ENCODE measurements at places on chromosomes 12 and 14.

DNA sequence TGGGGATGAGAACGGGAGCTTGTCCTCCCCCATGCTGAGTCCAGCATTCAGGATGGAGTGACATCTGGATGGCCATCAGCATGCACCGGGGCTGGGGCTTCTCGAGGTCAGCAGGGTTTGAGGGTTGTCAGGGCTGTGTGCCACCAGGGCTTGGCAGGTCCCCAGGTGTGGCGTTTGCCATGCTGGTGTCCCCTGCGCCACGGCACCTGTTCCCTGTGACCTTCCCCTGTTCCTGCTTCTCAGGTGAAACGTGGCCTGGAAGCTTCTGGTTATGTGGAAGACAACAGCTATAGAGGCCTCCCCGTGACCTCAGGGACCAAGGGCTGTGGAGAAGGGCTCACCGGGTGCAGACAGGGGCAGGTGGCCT, 152.4 kb downstream of the KIF26A start:
- DNase-seq, result no peak

GRCh38 chr14:55398679-55399078, 13.0 kb downstream of the ATG14 start:
- DNase-seq, result peak; percentile 48

GRCh38 chr12:3127832-3128231, 50.7 kb downstream of the TSPAN9 start:
- no peak for DNase-seq

GRCh38 chr14:61587081-61587713, 108.1 kb upstream of the HIF1A start:
- no peak for DNase-seq

GRCh38 chr12:63875703-63876102, 31.2 kb downstream of the SRGAP1 start:
- DNase-seq, result no peak

DNA sequence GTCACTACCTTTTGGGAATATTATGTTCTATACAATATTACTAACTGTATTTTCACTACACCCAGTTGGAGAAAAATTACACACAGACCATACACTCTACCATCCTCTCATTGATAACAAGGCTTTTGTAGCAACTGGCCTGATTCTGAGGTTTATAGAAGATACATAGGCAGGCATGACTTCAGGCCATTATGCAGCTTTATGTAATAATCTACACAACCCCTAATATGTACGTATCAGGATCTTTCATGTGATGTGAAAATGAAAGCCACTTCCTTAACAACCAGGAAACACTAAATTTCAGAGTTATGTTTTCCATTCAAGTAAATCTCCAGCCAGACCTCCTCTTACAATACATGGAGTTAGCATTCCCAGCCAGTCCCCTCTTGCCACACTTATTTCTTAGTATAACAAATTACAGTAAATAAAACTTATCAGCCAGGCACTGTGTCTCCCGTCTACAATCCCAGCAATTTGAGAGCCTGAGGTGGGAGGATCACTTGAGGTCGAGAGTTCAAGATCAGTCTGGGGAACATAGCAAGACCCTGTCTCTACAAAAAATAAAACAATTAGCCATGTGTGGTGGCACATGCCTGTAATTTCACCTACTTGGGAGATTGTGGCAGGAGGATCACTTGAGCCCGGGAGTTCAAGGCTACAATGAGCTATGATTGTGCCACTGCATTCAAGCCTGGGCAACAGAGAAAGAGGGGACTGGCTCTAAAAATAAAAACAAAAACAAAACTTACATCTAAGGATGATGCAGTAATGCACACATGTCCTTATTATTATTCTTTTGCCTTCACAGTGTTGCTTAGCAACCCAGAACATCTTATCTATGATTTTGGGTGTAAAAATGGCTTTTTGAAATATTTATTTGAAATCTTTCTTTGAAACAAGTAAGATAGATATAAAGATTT, 10.4 kb upstream of the OSBPL8 start:
- DNase-seq, result no peak

DNA sequence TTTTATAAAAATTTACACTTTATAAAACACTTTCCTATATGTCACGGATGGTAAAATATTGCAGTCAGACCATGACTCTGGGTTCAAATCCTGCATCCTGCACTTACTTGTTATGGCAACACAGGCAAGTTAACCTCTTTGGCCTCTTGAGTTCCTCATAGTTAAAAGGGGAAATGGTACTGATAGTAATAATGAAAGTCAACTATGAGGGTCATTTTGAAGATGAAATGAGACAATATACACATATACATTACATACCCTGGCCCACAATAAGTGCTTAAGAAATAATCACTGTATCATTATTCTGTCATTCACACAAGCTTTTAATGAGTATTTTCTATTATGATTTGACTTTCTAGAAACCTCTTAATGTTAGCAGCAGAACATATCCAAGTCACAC, 64.4 kb downstream of the C12orf42 start:
- no peak for DNase-seq

GRCh38 chr14:63387711-63388110, 69.0 kb upstream of the GPHB5 start:
- no peak for DNase-seq

- DNase-seq, result no peak
Measured at GRCh38 chr14:105064721-105065143, 498 bp downstream of the GPR132 start.

Data from erythroblast (primary cell).